Glutamatergic neuron (in vitro differentiated cells): ENCODE measurements at places on chromosomes 2 and 18. TPM values are rescaled to one million over a fixed set of nuclear protein-coding genes. Genes with fewer than 3 reads are reported as not detected.

- no peak for DNase-seq
These were observed 143.0 kb downstream of the NUP35 start for GRCh38 chr2:183267148-183267827.

- DNase-seq = peak; percentile 68
These were observed 24.8 kb upstream of the GALNT14 start for GRCh38 chr2:31163011-31163539.

DNA sequence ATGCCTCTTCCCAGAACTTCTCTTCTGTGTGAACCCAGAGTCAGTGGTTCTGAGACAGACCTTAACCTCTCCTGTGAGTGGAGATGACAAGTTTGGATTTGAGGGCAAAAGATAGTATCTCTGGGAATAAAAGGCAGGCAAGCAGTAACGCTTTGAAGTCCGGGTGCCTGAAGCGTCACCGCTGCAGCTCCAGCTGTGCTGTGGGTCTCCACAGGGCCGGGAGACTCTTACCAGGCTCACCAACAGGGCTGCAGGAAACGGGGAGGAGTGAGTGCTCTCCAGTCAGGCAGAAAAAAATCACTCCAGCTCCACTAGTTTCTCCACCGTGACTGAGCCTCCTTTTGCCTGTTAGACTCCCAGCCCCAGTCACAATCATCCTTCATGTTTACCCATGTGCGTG, 79.7 kb upstream of the MAP4K4 start:
- DNase-seq = no peak

DNA sequence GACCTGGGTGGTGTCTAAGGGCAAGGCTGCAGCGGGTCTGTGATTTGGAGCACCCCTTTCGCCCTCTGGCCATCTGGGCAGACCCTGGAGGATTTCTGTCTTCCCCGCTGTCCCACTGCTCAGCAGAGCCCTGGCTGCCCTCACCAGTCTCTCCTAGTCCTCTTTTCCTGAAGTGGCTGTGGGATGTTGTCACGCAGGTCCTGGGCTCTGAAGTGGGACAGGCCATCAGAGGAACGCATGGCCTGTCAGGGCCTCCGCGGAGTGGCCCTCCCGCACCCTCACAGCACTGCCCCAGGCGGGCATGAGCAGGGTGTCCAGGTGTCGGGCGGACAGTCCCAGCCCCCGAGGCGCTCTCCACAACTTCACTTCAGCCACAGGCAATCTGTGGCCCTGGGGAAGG, 1.1 kb upstream of the TMEM185B start:
- no peak for DNase-seq

GRCh38 chr2:223414646-223415045, 187.5 kb downstream of the SCG2 start:
- DNase-seq = no peak

- DNase-seq = peak; percentile 17
These were observed 1.4 kb upstream of the CAPN10 start for GRCh38 chr2:240585101-240585500.

DNA sequence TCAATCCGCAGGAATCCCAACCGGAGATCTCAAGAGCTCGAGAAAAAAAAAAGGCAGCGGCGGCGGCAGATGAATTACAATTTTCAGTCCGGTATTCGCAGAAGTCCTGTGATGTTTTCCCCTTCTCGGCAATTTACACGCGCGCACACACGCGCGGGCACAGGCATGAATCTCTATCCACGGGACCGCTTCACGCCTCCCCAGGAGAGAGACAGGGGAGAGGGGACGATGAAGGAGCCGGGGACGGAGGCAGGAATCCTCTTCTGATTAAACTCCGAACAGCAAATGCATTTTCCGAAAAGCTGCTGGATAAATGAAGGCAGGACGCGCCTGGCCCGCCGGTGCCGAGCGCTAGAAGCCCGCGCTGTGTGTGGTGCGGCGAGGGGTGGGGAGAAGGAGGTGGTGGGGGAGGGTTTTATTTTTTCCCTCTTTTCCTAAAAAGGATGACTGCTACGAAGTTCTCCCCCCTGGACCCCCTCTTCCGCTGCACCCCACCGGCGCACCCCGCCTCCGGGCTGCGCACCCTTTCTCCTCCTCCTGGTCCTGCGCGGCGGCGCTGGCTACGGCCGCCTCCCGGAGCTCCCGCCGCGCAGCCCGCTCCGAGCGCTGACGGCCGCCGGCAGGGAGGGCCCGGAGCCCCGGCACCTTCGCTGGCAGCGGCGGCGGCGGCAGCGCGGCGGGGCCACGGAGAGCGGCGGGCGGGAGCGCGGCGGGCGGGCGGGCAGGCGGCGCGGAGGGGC, at the start of gene BCL2:
TSS of gene BCL2 (minus strand) at position 387 of the 740 bp plus-strand sequence.
- peak; percentile 57 for DNase-seq

DNA sequence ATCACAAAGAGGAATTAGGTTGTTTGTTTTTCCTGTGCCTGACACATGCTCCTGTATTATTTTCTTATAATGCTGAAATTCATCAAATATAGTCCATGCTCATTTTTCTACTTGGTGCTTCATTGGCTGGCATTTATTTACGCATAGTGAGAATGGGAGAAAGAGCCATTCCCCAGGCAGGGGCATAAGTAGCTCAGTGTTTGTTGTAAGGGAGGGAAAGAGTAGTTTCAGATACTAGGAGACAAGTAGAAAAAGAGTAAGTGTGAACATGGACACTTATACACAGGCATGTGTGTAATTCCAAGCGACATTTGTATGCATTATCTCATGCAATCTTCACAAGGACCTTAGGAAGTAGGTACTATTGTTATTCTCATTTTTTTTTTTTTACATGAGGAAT, 111.9 kb upstream of the UGP2 start:
- no peak for DNase-seq

DNA sequence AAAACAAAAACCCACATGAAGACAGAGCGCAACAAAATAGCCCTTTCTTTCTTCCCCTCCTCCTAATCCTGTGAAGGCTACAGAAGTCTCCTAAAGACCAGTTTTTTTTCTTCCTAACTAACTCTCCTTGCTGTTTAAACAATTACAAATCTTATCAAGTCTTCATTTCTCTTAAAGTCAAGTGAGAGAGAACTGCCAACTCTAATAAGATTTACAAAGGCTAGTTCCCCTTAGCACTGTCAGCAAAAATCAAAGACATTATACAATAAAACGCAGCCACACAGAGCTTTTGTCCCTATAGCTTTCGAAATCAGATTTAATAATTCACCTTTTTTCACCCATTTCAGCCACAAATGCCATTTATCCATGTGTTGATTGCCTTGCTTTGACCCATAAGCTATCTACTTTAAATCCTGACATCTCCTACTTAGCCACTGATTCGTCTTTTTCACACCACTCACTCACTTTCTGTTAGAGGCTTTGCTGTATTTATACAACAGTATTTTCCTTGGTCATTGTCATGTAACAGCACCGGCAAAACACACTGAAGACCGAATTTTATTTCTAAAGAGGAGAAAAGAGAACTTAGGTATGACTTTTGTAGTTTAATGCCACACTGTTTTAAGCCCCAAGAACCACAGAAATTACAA, 5.9 kb downstream of the NRXN1 start:
- no peak for DNase-seq

- no peak for DNase-seq
These were observed 96.4 kb upstream of the DDX18 start for GRCh38 chr2:117718048-117718447.

DNA sequence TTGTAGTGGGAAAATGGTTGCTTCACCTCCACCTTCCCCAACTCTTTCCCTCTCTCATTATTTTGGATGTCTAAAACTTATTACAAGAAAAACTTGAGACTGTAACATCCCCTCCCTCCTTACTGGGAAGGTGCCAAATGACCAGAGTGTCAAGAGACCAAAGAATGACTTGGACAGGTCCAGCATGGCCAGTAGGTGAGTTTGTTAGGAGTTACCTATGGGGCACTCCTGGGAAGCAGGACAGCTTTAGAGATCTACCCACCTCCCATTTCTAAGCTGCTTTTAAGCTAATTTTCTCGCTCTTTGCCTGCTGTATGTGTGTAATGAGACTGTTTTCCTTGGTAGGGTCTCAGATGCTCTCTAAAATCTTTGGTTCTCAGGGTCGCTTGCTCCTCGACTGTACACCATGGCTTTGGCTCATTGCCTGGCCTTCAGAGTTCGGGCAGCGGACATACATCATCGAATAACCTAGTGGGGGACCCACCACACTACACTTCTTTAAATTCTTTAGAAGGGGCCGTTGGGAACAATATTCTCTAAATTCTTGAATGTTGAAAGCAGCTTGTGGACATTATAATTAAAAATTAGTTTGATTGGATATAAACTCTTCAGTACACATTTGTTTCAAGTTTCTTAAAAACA, 45.2 kb downstream of the SLC30A6 start:
- DNase-seq = no peak

DNA sequence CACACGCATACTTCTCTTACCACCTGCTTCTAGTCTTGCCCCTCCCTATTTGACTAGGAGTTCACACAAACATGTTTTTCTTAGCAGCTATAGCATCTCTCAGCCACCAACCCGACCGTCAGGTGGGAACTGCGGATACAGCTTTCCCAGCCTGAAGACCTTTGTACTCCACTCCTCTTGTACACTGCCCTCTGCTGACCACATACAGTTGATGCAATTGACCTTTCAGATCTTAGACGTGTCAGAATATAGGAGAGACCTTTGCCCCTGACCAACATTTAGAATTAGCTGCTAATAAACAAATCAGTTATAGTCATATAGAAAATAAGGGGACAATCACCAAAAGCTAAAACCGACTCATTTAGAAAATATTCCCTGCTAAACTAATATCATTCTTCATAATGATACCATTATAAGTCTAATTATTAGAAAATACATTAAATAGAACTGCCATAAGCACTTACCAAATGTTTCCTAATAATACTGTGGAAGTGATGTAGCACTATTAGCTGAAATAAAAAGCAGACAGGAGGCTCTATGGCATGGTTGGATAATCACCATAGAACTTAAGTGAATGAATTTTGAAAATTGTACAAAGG, 208.4 kb downstream of the RAD51AP2 start:
- peak; percentile 63 for DNase-seq

- DNase-seq = peak; percentile 60
These were observed at the start of gene PID1 for GRCh38 chr2:229270551-229271410. TSS of gene PID1 (minus strand) at chr2:229271287. CDS start at chr2:229271043, 244 bp downstream.

- no peak for DNase-seq
These were observed 47.3 kb upstream of the TACR1 start for GRCh38 chr2:75246441-75247167.

- no peak for DNase-seq
These were observed 2.5 kb downstream of the BABAM2 start for GRCh38 chr2:27893006-27893405.

GRCh38 chr18:2281523-2282199, 289.6 kb downstream of the METTL4 start:
- DNase-seq = no peak

GRCh38 chr2:160968183-160968582, 192.0 kb upstream of the TANK start:
- no peak for DNase-seq

DNA sequence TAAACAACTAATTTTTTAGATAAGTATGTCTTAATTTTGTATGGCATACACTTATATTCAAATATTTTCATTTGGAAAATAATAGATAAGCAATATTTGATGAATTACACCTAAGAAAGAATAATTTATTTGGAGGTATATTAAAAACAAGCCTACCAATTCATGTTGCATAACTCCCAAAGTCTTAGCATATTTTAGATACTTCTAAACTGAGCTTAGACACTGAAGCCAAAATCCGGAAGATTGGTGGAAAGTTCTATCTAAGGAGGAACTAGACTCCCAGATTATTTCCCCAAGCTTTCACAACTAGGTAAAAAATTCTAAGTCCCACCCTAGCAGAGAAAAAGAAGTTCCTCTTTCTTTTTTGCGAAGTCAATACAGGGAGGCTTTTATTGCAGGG, 221.0 kb upstream of the MMADHC start:
- DNase-seq = no peak

ANKRD53 gene
- 11.7 TPM for total RNA-seq

SLC4A5 gene
- total RNA-seq = 8.2 TPM

OTOS gene
- not detected for total RNA-seq
